ENCODE measurements at places on chromosomes 1 and 21.

GRCh38 chr21:33682992-33683627, 40.8 kb downstream of the ITSN1 start:
- DNase-seq: no peak

GRCh38 chr1:22772014-22772413, 61.4 kb downstream of the EPHB2 start:
- DNase-seq: no peak

DNA sequence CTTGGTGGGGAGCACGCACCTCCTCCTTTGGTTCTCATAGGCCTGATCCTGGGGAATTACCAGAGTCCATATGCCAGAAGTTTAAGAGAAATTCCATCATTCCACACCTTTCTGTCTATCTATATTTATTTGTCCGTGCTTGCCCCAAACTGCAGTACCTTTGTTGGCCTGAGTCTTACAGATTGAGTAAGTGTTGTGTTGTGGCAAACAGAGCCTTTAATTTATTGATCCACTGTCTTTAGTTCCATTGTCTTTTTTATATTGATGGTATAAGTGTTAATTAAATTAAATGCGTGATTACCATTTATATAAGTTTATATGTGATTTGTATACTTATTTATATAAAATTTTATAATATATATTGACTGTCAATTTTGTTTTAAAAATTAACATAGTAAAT, 4.9 kb downstream of the SH3BGR start:
- no peak for DNase-seq

DNA sequence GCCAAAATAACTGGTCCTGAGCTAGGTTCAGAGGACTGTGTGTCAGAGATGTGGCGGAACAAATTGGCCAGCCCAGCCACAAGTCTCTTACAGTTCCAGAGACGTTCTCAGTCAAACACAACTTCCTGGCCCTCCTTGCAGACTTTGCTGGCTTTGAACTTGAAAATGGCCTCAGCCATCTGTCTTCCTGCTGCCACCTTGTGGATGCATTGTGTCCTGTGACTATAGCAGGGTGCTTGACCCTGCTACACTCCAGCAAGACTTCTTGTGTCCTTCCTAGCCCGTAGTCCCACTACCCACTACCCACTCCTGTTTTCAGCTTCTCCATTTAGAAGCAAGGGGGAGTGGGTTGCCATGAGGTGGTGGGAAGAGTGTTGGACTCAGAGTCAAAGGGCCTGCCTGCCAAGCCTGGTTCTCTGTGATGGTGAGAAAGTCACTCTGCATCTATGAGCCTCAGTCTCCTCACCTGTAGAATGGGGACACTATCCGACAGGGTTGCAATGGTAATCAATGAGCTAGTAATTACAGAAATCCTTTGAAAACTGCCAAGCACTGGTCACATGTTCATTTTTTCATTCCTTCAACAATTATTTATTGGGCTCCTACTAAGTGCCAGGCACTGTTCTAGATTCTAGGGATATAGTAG, 109.9 kb downstream of the IGSF21 start:
- no peak for DNase-seq

- no peak for DNase-seq
These were observed 64.3 kb upstream of the HOOK1 start for GRCh38 chr1:59750328-59751003.

- DNase-seq: no peak
These were observed 28.1 kb downstream of the ERI3 start for GRCh38 chr1:44326821-44327465.

DNA sequence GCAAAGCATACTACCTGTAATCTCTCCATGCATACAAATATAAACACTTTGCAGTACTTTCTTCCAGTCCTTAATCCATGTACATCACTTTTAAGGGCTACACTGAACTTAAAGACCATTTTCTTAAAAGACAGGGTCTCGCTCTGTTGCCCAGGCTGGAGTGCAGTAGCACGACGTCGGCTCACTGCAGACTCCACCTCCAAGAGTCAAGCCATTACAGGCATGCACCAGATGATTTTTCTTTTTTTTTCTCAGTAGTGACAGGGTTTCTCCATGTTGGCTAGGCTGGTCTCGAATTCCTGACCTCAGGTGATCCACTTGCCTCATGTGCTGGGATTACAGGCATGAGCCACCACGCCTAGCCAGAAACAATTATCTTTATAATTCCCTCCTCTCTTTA, 22.9 kb downstream of the PUM1 start:
- no peak for DNase-seq

DNA sequence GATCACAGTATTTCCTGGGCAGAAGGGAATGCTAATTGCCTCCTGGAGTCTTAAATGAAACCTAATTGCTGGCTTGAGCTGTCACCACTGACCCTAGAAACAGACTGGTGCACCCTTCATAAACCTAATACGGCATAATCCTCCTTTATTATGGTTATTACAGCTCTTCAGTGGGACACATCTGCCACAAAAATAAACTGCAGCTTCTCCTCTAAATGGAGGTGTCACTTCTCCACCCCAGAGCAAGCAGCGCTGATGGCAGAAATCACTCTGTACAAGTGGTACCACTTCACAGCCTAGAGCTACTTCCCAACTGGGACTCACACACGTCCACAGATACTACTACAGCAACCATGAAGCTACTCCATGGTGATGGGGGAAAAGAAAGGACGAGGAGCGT, 11.1 kb downstream of the PTPN14 start:
- DNase-seq: no peak

DNA sequence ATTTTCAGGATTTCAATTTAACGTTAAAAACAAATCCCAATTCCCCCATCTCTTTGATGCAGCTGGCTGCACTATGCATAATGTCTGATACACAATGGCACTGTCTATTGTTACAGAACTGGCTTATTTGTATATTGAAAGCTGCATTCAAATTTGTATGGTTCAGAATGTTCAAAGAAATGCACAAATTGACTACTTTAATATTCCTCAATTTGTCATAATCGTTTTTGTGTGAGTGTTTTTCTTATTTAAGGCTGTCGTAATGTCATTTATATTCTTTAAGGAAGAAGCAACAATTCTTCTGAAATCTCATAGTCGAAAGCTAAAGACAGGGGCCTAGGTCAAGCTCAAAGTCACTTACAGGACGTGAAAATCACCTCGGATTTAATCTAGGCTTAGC, 341.4 kb upstream of the ZRANB2 start:
- DNase-seq: no peak

DNA sequence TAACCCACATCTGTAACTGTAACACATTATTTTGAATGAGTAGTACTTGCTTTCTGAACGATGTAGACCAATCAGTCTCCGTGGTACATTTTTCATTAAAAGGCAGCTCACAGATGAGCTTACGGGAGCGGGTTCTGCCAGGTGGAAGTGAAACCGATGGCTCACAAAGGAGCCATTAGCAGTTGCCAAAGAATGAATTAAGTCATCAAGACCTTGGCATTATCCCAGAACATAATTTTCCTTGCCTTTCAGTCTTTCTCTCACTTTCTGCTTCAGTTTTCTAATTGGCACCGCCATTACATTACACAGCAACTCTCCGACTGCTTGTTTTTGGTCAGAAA, 33.5 kb upstream of the UTS2 start:
- DNase-seq: no peak

- no peak for DNase-seq
These were observed 36.2 kb downstream of the GORAB start for GRCh38 chr1:170568197-170568596.

GRCh38 chr1:56081173-56081572, 498.2 kb downstream of the PLPP3 start:
- DNase-seq: no peak

DNA sequence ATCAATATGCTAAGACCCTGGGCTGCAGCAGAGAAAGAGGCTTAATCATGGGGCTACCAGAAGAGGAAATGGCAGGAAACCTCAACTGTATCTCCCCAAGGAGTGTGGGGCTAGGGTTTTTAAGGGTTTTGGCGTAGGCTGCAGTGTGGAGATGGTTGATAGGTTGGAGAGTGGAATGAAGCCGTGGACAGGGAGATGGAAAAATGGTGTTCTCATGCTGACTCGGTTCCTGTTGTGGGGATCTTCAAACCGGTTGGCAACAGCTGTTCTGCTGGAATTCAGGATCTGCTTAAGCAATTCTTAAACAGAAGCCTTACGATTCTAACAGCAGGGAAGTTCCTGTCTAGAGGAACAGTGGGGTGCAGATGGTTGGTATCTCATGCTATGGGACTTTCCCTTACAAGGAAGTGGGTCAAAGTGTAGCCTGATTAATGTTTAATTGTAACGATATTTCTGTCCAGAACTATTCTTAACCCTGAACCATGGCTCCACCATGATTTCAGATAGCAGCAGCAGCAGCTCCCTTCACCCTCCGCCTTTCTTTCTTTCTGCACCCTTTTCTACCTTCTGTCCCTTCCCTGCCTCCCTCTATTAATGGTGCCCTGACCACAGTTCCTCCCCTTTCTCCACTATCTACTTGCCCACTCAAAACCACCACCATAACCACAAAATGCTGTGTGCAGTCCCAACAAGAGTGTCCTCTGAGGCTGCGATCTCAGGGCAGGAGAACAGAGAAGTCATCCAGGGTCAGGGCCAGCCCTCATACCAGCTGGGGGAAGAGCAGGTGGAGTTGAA, 30.8 kb downstream of the RSPH1 start:
- no peak for DNase-seq

- DNase-seq: no peak
These were observed 27.9 kb downstream of the RERE start for GRCh38 chr1:8789314-8790214.

GRCh38 chr1:8347635-8348034, 29.7 kb downstream of the SLC45A1 start:
- DNase-seq: no peak

GRCh38 chr1:231130544-231130943, 31.3 kb upstream of the TRIM67 start:
- DNase-seq: no peak

GRCh38 chr1:156417401-156418020, 48.5 kb downstream of the RHBG start:
- no peak for DNase-seq

DNA sequence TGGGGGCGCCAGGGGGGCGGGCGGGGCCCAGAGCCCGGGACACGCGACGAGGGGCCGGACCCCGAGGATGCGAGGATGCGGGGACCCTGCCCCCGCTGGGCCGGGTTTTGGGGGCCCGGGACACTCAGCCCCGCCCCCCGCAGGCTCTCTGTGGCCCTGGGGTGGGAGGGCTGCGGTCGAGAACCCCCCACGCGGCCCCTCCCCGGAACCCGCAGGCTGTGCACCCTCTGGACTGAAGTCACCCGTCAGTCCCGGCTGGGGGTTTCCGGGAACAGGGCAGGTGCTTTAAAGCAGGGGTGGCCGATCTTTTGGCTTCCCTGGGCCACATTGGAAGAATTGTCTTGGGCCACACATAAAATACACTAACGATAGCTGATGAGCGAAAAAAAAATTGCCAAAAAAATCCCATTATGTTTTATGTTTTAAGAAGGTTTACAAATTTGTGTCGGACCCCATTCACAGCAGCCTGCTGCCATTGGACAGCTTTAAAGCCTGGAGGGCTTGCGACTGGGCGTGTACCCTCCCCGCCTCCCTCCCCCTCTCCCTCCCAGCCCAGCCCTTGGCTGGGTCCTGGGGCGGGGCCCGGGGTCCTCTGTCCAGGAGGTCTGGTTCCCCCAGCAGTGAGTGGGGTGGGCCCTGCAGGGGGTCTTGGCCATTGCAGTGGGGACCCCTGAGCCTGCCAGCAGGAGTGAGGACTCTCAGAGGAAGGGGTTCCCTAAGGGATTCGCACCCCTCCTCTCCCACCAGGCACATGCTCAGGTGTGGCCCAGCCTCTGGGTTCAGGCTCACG, 21.6 kb upstream of the C1orf159 start:
- DNase-seq: peak; percentile 62

GRCh38 chr21:20511216-20511880, 486.9 kb upstream of the NCAM2 start:
- DNase-seq: no peak

- DNase-seq: no peak
These were observed 86.9 kb upstream of the SPAG17 start for GRCh38 chr1:118271883-118272282.

- no peak for DNase-seq
These were observed 180.8 kb downstream of the BRINP2 start for GRCh38 chr1:177351361-177352108.

DNA sequence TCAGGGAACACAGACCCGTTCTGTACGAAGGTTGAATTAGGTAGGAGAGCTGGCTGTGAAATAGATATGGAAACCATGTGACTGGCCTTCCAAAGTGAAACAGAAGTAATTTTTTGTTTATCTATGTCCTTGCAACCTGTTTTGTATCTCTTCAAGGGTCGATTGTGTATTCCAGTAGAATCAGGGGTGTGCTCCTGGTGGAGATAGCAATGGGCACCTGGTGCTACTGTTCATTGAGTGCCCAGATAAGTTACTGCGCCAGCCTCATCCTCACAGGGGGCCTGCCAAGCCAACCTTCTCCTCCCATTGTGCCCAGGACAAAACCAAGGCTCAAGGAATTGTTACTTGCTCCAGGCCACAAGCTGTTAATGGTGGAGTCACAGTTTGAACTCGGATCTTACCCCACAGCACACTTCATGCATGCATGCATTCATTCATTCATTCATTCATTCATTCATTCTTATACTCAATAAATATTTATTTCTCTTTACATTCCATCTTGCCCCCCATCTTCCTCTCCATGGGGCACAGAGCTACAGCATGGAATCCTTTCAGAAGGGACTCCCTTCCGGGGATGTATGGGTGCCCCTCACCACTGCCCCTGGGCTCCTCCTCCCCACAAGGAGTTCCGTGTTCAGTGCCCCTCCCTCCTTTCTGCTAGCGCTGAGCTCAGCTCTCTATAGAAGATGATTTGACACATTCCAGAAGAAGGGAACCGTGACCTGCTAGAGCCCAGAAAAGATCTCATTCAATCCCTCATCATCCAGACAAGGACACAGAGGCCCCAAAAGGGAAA, 24.0 kb downstream of the ADORA1 start:
- DNase-seq: no peak

DNA sequence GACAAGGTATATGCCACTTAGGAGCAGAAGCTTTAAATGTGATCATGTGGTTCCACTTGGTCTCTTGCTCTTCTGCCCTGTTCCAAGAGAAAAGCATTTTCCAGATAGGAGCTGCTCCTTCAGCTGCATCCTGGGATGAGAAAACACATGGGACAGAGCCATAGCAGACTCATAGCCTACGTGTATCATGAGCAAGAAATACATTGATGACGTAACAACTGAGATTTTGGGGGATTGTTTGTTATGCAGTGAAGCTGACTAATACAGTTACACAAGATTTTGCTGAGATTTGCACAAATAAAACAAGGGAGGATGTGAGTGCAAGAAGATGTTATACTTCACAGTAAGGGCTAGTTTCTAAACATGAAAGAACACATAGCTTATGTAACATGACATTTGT, 36.0 kb upstream of the IRF2BP2 start:
- no peak for DNase-seq

- no peak for DNase-seq
These were observed 129.8 kb upstream of the CHODL start for GRCh38 chr21:18114810-18115209.
